T-helper 17 cell (primary cell): ENCODE measurements at places on chromosomes 3 and 15. TPM values are rescaled to one million over a fixed set of nuclear protein-coding genes. Genes with fewer than 3 reads are reported as not detected.

DNA sequence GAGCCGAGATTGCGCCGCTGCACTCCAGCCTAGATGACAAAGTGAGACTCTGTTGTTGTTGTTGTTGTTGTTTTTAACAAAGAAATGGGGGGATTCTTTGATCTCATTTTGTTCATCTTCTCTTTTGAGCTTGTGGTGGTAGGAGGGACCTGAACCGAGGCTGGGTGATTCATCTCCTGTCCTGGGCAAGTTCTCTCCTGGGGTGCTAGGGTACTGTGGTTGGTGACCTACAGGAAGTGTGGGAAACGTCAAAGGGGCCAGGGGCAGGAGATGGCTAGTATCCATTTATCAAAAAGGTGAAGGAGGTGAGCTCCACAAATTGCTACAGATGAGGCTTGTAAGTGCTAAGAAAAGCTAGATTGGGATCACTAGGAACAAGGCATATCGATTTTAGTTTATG, 14.3 kb downstream of the PPCDC start:
- no peak for DNase-seq
- peaks cover 27% of the 10 kb centered on the region for H3K4me1 ChIP-seq
- H3K4me3 ChIP-seq = no peak overlapping the region
- H3K27ac ChIP-seq = peak overlapping the region; percentile 77
- peaks cover 6% of the 10 kb centered on the region for H3K36me3 ChIP-seq
- H3K27me3 ChIP-seq = no peaks in the 10 kb centered on the region

Gene RNU5B-1
- not detected for total RNA-seq

DNA sequence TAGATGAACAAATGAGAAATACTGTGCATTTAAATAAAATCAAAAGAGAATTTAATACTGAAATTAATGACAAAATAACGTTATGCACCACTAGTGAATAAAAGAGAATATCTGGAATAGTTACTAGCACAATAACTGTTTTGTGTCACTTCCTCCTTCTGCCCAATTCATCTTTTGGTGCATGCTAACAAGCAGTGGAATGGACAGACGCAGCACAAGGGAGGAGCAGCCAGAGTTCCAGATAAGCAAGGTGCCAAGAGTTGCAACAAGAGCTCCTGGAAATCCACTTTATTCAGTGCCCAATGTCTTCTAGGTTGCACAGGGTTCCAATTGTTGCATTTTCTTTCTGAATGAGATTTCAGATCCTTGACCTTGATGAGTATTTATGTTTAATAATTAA, 66.5 kb upstream of the PLXND1 start:
- no peak overlapping the region for H3K27ac ChIP-seq
- H3K27me3 ChIP-seq = no peaks in the 10 kb centered on the region
- DNase-seq = no peak
- H3K4me1 ChIP-seq = peaks cover 5% of the 10 kb centered on the region
- H3K4me3 ChIP-seq = no peak overlapping the region
- H3K36me3 ChIP-seq = peaks cover 10% of the 10 kb centered on the region

DNA sequence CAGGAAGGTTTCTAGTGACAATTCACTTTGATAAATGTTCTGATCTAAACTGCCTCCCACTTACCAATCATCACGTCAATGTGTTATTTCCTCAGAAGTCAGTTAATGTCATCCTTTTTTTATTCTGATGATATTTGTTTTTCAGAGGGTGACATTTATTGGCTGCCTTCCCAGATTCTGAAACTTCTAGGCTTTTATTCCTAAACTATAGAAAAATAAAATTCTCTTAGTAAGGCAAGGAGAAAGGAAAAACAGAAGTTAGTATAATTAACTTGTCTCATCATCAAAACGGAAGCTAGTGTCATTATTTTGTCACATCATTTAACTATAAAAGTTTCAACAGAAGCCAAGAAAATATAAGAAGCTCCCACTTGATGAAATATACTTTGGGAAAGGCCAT, 100.0 kb upstream of the C3orf80 start:
- H3K36me3 ChIP-seq = no peaks in the 10 kb centered on the region
- peaks cover 27% of the 10 kb centered on the region for H3K27me3 ChIP-seq
- H3K4me3 ChIP-seq = no peak overlapping the region
- no peak overlapping the region for H3K27ac ChIP-seq
- H3K4me1 ChIP-seq = peaks cover 3% of the 10 kb centered on the region
- no peak for DNase-seq

Gene CCR9
- total RNA-seq = 4.7 TPM

DNA sequence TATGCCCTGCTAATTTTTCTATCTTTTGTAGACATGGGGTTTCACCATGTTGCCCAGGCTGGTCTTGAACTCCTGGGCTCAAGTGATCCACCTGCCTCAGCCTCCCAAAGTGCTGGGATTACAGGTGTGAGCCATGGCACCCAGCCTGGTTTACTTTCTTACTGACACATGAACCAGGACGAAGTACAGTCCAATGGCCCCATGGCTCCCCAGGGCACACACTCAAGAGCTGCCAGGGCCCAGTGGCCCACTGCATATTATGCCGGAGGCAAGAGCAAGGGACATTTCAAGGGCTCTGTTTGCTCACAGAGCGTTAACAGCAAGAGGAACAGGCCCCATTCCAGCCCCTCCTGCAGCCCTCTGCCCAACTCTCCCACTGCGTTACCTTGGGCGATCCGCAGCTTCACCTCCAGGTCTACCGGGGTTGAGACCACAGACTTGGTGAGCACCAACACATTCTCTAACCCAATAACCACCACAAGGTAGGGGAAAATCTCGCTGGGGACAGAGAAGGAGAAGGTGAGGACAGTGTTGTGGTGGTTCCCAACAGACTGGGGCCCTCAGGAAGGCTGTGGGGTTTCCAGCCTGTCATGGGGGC, 42.8 kb downstream of the PTPN23 start:
- no peak for DNase-seq
- no peak overlapping the region for H3K27ac ChIP-seq
- H3K4me3 ChIP-seq = no peak overlapping the region

Gene CHP1
- 31.6 TPM for total RNA-seq

DNA sequence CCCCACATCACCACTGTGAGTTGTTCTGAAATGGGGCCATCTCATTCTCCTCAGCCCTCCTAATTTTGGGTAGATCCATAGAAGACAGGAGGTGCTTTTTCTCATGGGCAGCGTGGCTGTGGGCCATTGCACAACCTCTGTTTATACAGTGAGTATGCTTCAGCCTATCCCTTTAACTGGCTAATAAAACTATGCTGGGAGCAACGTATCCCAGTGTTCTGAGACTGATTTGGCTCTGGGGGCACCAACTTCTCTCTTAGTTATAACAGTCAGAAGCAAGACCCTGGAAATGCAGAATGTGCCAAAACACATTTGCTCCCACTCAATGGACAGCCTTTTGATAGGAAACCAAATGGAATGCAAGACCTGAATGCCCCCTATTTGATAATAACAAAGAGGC, 97.1 kb upstream of the ICE2 start:
- peaks cover 20% of the 10 kb centered on the region for H3K36me3 ChIP-seq
- DNase-seq = no peak
- H3K27ac ChIP-seq = peak overlapping the region; percentile 98
- peaks cover 79% of the 10 kb centered on the region for H3K4me1 ChIP-seq
- H3K27me3 ChIP-seq = no peaks in the 10 kb centered on the region

Gene AP3B2
- 0.10 TPM for total RNA-seq
